Stimulated activated CD4-positive, alpha-beta T cell treated with anti-CD3 and anti-CD28 coated beads, Interleukin-4, amount 100 ng/mL, for 48 hours (primary cell): ENCODE measurements at places on chromosomes 3 and 15.

- DNase-seq, result no peak
Observed at GRCh38 chr15:71111950-71112349, 3.3 kb upstream of the THSD4 start.

DNA sequence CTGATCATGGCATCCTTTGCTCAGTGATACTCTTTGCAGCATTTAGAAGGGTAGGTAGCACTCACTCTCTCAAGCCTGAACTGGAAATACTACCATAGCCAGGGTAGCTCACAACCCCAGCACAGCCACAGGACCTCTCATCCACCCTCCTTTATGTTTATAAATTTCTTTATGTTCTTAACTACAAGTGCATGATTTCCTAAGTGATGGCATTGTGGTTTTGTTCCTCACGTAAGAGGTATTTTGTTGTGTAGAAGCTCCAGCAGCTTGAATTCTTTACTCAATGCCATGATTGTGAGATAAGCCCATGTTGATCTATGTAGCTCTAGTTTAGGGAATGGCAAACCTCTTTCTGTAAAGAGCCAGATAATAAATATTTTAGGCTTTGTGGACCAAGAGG, 7.9 kb upstream of the RTP3 start:
- DNase-seq, result no peak

DNA sequence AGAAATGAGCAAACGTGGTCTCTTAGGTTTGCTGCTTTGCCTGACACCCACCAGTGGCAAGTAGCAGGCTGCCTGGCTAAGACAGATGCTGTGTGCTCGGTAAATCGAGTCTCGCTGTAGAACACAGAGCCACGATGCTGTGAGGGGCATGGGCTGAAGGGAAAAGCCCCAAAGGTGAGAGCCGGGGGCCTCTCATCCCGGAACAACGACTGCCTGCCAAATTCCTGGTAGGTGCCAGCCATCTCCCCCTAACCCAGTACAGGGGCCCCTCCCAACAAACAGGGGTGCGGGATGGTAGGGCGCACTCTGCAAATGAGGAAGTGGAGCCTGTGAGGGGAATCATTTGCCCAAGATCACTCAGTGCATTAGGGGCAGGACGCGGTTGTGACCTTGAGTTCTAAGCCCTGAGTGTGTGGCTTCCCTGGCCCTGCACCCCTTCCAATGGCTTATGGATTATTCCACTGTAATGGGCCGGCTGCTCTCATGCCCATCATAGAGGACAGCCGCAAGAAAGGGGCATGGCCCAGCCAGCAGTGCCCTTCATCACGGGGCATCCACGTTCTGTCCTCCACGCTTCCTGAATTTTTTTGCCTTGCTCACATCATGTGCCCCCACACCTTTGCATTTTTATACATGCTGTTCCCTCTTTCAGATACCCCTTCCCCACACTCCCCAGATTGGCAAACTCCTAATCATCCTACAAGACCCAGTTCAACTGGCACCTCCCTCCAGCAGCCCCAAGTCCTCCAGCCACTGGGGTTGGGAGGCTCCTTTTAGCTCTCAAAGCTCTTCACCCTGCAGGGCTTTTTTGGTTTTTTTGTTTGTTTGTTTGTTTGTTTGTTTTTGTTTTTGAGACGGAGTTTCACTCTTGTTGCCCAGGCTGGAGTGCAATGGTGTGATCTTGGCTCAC, 125.4 kb downstream of the NUP210 start:
- DNase-seq, result no peak

DNA sequence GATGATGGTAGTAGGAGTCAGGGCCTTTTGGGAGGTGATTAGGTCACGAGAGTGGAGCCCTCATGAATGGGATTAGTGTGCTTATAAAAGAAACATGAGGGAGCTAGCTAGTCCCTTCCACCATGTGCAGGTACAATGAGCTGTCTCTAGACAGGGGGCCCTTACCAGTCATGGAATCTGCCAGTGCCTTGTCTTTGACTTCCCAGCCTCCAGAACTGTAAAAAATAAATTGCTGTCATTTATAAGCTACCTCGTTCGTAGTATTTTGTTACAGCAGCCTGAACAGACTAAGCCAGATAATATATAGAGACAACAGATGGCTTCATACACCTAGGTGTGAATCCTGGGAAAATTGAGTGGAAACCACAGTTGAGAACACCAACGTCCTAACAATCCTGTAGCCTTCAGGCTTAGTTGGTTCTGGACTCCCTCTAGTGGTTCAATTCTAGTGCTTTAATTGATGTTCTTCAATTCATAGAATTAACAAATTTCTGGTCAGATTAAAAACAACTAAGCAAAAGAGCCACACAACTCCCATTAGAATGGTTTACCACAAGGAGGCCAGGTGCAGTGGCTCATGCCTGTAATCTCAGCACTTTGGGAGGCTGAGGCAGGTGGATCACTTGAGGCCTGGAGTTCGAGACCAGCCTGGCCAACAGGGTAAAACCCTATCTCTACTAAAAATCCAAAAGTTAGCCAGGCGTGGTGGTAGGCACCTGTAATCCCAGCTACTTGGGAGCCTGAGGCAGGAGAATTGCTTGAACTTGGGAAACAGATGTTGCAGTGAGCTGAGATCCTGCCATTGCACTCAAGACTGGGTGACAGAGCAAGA, 21.3 kb upstream of the GATM start:
- no peak for DNase-seq

DNA sequence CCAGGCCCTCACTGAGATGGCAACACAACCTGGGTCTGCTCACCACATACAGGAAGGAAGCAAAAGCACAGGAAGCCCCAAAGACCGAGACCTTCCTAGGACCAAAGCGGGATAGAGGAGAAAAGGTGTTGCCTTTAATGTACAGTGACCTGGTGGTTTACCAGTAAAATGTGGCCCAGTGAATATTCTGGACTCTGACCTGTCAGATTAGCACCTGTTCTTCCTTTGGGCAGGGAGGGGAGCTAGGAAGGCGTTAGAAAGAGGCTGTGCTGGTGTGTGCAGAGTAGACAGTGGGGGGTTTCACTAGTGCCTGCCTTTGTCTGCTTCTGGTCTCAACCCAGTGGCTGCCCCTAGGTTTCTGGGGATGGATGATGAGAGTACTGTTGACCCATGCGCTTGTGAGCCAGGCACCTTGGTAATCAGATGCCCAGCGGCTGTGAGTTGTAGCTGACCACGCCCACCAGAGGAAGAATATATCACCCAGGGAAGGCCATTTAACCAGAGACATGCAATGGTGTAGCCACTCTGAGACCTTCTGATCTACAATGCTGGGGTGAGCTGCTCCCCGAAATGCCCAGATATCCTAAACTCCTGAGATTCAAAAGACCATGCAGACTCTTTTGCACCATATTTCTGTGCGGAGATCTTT, 90.1 kb upstream of the NEO1 start:
- DNase-seq, result no peak
